H7 (cell line): ENCODE measurements at places on chromosomes 7 and 10. TPM values are rescaled to one million over a fixed set of nuclear protein-coding genes. Genes with fewer than 3 reads are reported as not detected.
A peak's percentile ranks its signal among the peaks of the same experiment; 100 is the strongest.

GRCh38 chr10:100882252-100882651, 30.5 kb upstream of the SLF2 start:
- DNase-seq = peak; percentile 9

The KIF11 gene
- total RNA-seq = 44.2 and 59.1 TPM in 2 replicates

The ARHGEF35 gene
- total RNA-seq = 1.4 and 1.6 TPM in 2 replicates

The DEPP1 gene
- total RNA-seq = 0.28 and 1.2 TPM in 2 replicates

The FGFBP3 gene
- 10.1 and 10.5 TPM in 2 replicates for total RNA-seq

GRCh38 chr7:101564778-101565211, 64.3 kb downstream of the MYL10 start:
- DNase-seq = peak; percentile 84

DNA sequence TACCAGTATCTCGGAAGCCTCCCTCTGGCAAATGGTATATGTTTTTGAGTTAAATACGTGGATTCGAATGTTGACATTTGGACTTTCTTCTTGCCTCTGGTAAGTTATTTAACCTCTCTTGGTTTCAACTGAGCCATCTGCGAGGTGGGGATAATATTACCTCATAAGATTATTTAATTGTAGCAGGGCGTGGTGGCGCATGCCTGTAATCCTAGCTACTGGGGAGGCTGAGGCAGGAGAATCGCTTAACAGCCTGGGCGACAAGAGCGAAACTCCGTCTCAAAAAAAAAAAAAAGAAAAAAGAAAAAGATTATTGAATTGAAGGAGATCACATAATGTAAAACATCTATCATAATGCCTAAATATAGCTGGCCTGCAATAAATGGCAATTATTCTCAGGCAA, 396 bp upstream of the TAF5 start:
- DNase-seq = no peak

GRCh38 chr7:108455998-108456677, at the start of gene NRCAM:
NRCAM (minus strand) TSS chr7:108456436; CDS start chr7:108240064, 216,372 bp downstream.
- peak; percentile 98 for DNase-seq

GRCh38 chr10:89458784-89459183, 44.4 kb downstream of the IFIT5 start:
- no peak for DNase-seq

The CFAP58 gene
- 0.62 and 2.0 TPM in 2 replicates for total RNA-seq

DNA sequence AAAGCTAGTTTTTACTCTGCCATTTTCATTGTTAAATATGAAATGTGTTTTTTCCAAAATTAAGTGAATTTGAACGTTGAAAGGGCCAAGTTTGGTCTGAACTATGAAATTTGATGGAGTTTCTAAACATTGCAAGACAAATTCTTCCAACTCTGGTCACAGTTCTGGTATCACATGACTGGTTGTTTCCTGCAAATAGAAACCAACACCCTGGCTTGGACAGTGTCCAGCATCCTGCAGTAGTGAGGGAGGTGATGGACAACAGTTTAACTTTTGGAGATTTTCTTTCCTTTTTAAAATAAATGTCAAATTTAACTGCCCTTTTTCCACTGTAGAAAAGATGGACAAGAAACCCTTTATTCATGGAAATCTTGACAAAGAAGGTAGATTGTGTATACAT, 54.8 kb upstream of the AGBL3 start:
- DNase-seq = no peak

- no peak for DNase-seq
Measured at GRCh38 chr10:101414034-101414433, 60.1 kb downstream of the BTRC start.

- peak; percentile 30 for DNase-seq
Measured at GRCh38 chr7:159148430-159149395, 4.0 kb upstream of the VIPR2 start.

- no peak for DNase-seq
Measured at GRCh38 chr7:34162677-34163076, 257.3 kb downstream of the BMPER start.

- no peak for DNase-seq
Measured at GRCh38 chr7:101993311-101993710, 175.9 kb downstream of the CUX1 start.

- no peak for DNase-seq
Measured at GRCh38 chr7:106262221-106262881, 22.4 kb downstream of the NAMPT start.

The MYH16 gene
- not detected in 2 replicates for total RNA-seq

The IFIT1B gene
- total RNA-seq = not detected in 2 replicates

DNA sequence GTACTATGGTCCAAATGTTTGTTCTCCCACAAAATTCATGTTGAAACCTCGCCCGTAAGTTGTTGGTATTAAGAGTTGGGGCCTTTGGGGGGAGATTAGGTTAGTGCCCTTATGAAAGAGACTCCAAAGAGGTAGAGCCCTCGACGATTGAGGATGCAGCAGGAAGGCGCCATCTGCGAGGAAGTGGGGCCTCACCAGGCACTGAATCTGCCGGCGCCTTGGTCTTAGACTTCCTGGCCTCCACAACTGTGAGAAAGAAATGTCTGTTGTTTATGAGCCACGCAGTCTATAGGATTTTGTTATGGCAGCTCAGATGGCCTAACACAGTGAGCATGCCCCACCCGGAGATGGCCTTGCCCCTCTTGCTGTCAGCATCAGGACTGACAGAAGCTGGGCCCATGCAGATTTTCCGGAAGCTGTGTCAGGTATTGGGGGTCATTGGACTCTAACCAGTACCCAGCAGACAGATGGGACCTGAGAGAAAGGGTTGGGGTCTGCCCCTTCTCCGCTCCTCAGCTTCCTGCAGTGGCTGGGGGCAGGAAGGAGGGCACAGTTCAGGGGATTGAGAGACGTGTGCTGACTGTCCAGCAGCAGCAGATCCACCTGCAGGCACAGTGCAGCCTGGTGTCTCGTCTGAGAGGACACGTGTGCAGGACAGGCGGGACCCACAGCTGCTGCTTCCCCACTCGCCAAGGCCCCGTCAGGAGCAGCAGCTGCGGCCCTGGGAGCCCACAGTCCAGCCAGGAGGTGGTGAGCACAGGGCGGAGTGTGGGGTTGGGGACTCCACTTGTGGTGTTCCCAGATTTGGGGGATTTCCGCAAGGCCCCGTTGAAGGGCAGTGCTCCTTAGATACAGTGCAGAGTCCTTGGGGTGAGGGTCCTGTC, 47.8 kb downstream of the MGMT start:
- DNase-seq = no peak

DNA sequence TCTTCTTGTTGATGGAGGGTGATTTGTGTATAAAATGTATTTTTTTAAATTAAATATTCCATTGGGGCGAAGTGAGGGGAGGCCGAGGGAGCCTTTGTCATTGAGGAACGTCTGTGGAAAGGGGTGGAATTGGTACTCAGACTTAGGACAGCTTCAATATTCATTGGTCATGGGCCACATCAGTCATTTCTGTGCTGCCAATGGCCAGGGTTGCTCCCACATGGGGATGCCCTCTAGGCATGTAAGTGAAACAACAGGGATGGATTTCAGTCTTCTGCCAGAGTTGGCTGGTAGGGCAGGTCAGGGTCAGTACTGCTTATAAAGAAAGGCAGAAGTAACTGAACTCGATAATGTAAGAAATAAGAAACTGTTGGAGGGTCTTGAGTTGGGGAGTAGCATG, 47.2 kb downstream of the NEURL1 start:
- DNase-seq = peak; percentile 44

DNA sequence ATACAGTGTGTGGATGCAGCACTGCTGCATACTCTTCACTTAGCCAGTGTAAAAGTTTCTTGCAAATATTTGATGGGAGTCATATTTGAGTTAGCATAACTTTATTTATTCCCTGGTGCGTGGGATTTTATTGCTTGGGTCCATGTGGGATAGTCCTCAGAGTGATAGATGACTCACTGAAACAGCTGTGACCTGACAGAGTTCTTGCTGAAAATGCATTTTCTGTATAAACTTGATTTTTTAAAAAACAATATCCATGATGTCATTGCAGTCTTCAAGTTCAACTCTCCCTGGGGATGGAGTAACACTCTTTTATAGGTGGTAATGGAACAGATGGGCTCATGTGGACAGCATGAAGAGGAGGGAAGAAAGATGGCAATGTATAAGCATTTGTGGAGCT, 310.0 kb downstream of the PPP1R3A start:
- no peak for DNase-seq

DNA sequence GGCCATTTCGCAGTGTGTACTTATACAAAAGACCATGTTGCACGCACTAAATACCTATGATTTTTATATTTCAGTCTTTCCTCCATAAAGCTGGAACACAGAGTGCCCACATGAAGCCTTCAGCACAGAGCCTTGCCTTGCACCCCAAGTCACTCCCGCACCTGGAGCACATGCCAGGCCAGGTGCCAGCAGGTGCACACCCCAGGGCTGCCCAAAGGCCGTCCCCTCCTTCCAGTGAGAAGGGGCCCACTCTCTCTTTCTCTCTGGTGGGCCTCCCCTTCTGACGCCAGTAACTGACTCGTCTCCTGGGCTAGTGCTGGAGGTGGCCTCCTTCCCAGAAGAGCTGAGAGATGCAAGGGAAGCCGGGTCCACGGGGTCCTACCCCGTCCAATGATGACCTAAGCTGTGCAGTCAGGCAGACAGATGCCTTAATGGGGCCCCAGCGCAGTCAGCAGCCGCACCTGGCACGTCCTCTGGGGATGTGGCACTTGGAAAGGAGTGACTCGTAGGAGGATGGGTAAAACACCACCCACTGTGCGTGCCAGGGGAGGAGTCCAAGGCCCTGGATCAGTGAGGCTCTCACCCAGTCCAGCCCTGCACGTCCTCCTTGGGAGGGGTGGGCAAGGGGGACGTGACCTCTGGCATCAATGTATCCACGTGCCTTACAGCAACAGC, 17.7 kb upstream of the SHH start:
- no peak for DNase-seq

DNA sequence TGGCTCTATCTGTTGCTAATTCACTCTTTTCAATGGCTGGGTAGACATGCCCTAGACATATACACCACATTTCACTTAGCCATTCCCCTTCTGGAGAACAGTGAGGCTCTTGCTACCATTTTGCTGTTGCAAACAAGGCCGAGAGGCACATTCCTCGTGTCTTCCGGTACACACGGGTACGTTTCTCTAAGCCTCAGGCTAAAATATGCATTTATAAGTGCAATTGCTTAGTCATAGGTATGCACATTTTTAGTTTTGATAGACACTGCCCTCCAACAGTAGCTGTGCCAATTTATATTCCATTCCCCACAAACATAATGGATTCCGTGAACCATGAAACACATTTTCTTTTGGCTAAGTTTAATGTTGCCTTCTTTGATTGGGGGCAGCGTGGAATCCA, 13.2 kb downstream of the CHAT start:
- no peak for DNase-seq

DNA sequence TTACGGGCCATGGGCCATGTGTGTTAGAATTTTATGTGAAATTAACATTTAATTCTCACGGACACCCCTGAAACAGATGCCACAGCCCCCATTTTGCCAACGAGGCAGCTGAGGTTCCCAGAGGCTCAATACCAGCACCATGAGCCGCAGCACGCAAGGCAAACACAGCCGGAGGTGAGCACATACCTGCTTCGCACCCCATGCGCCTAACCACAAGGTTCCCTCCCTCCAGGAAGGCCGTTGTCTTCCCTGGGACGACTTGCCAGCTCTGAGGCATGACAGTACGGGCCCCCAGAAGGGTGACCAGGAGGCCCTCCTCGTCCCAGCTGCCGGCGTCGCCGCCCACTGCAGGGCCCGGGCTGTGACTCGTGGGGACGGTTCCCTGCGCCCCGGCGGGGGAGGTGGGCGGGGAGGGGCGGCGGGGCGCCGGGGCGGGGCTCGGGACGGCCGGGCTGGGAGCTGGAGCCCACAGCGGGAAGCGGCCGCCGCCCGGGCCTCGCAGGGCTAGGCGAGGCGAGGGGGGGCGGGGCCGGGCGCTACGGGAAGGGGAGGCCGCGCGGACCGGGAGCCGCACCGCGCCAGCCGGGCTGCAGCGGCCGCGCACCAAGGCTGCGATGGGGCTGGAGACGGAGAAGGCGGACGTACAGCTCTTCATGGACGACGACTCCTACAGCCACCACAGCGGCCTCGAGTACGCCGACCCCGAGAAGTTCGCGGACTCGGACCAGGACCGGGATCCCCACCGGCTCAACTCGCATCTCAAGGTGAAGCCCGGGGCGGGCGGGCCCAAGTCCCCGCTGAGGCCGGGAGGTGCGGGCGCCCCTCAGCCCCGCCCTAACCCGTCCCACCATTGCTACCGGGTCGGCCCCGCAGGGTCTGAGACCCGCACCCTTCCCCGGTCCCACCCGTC, at the start of gene CAV2:
TSS of gene CAV2 (plus strand) at position 571 of the 910 bp plus-strand sequence. CDS start at position 615, 44 bp downstream.
- DNase-seq = peak; percentile 80

- no peak for DNase-seq
Measured at GRCh38 chr10:94725871-94726270, 36.6 kb upstream of the CYP2C19 start.

The AGR2 gene
- not detected in 2 replicates for total RNA-seq

- DNase-seq = no peak
Measured at GRCh38 chr7:104971290-104972071, 42.5 kb upstream of the KMT2E start.

The UCMA gene
- total RNA-seq = not detected in 2 replicates

DNA sequence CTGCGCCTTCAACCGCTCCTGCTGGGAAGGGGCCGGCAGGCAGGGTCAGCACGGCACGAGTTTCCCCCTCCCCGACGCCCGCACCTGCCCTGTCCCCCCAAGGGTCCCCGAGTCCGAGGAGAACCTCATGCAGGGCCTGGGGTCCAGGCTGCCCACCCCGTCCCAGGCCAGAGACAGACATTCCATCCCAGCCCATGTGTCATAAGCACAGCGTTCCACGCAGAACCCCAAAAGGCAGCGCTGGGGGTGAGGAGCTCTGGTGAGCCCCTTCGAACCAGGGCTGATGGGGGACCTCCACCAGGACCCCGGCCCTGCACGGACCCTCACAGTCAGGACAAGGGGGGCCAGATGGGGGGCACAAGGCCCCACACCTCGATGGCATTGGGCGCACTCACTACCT, 49.2 kb downstream of the TNRC18 start:
- no peak for DNase-seq

DNA sequence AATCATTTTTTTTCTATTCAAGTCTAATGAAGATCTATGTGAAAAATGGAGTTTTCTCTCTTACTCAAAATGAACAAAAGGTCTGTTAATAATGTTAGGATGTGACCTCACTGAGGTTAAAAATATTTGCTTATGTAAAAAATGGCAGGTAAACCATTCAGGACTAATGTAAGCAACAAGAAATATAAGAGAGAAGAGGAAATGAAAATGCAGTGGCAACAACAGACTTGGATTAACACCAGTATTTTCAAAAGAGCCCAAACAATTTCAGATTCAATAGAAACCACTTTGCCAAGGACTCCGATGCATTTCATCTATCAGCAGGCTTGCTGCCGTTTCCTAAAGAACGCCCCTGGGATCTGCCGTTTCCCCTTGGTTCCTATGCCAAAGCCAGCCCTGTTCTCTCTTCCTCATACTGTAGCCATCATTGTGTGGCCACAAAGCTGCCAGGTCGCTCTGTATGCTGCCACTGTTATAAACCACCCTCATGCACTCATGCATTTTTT, 66.4 kb downstream of the MTURN start:
- DNase-seq = no peak

- DNase-seq = no peak
Measured at GRCh38 chr10:37760817-37761216, 96.6 kb downstream of the ZNF248 start.

- DNase-seq = no peak
Measured at GRCh38 chr7:35900651-35901050, 99.8 kb downstream of the SEPTIN7 start.

GRCh38 chr7:155338632-155339320, 41.1 kb downstream of the INSIG1 start:
- no peak for DNase-seq

The FOXI2 gene
- total RNA-seq = 0.35 and 1.2 TPM in 2 replicates
